GM13976 (cell line): ENCODE measurements at places on chromosomes 3 and 15.

- DNase-seq = no peak
Measured at GRCh38 chr15:76945494-76946093, 14.0 kb downstream of the RCN2 start.

DNA sequence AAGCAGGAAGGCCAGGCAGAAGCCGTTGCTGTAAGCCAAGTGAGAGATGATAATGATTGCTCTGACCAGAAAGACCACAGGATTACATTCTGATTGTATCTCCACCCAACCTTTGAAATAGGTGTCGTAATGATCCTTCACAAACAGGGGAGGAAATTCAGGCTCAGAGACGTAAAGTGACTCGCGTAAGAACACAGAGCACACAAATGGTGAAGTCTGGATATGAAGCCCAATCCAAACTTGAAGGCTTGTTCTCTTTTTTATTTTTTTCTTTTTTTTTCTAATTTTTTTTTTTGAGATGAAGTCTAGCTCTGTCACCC lies 25.3 kb upstream of the PIAS1 start:
- no peak for DNase-seq

- DNase-seq = peak; percentile 36
Measured at GRCh38 chr15:77181305-77182074, 110.6 kb upstream of the TSPAN3 start.

DNA sequence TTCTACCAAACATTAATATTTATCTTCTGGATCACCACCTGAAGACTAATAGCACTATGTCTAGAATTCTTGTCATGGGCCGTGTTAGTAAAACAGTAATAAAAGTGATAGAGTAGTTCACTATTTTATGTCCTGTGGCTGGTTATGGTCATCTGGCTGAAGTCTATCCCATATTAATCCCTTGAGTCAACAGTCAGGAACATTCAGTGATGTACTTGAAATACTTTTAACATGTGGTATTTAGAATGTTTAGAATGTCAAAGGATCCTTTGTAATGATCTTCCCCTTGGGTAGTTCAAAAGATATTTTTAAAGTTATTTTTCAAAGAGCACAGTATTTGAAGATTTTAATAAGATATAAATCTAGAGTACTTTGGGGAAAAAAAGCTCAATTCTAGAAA lies 117.0 kb downstream of the MBNL1 start:
- DNase-seq = no peak

DNA sequence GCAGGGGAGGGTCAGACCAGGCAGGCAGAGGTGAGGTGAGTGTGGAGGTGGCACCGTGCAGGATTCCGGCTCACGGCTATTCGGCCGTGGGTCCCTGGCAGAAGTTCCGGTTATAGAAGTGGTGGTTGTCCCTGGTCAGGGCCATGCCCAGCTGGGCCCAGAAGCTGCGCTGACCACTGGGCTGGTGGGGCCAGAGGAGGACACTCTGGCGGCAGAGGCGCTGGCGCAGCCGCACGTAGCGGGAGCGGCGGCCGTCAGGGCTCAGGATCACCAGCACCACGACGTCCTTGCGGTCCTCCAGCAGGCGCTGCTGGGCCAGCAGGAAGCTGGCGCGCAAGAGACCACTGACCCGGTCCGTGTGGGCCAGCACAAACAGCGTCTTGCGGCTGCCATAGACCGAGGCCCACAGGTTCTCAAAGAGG lies 4.3 kb downstream of the TLR9 start:
- DNase-seq = no peak

- no peak for DNase-seq
Measured at GRCh38 chr3:171774521-171774920, 35.8 kb downstream of the PLD1 start.

- no peak for DNase-seq
Measured at GRCh38 chr3:189833996-189834395, 202.8 kb downstream of the TP63 start.

GRCh38 chr3:136811701-136812100 lies 7.2 kb upstream of the SLC35G2 start:
- no peak for DNase-seq

DNA sequence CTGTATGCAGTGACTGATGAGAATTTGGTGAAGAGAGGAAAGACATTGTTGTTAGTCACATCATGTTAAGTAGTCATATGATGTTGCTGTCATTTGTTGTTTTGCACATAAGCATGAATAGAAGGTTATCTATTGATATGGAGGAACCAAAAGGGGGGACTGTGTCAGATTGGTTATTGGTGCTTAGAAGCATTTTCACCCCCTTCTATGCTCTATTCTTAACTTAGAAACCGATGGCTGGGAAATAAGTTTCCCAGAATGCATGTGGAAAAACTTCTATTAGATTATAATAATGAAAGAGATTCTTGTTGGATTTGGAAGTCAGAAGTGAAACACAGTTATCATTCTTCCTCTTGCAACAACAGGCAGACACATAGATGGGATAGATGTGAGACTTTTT lies 33.2 kb upstream of the CADM2 start:
- DNase-seq = no peak

GRCh38 chr3:54079730-54080325 lies 42.5 kb upstream of the CACNA2D3 start:
- no peak for DNase-seq

DNA sequence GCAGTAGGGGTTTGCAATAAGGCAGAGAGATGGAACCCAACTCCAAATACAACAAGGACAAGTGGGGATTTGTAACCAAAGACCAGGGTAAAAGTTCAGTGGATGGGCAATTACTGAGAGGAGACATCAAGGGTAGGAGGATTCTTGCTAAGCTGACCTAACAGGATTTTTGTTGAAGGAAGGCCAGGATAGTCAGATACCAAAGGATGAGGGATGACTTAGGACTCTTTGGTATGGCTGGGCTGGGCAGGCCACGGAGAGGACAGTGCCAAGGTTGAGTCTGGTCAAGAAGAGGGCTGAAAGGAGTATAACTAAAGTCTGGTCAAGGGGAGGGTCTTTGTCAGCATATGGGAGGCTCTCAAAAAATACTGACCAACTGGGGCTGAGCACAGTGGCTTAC lies 85.3 kb upstream of the UBE2E2 start:
- DNase-seq = no peak

DNA sequence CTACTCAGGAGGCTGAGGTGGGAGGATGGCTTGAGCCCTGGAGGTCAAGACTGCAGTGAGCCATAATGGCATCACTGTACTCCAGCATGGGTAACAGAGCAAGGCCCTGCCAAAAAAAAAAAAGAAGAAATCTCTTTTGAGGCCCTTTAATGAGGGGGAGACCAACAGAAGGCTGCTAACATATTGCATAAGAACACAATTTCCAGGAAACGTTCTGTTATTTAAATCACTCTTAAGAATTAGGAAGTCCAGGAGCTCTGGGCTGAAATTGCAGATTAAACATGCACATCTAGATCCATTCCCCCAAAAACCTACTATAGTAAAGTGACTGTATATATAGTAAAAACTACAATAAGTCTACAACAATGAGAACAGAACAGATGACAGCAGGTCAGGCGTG lies 16.1 kb upstream of the BLM start:
- no peak for DNase-seq

- DNase-seq = no peak
Measured at GRCh38 chr3:175980486-175981090, 1121.5 kb downstream of the NAALADL2 start.

GRCh38 chr3:18010001-18010400 lies 267.6 kb upstream of the TBC1D5 start:
- no peak for DNase-seq

GRCh38 chr3:67109651-67110204 lies 111.6 kb downstream of the KBTBD8 start:
- DNase-seq = no peak

GRCh38 chr3:40516201-40516600 lies 8.6 kb upstream of the ZNF621 start:
- no peak for DNase-seq

DNA sequence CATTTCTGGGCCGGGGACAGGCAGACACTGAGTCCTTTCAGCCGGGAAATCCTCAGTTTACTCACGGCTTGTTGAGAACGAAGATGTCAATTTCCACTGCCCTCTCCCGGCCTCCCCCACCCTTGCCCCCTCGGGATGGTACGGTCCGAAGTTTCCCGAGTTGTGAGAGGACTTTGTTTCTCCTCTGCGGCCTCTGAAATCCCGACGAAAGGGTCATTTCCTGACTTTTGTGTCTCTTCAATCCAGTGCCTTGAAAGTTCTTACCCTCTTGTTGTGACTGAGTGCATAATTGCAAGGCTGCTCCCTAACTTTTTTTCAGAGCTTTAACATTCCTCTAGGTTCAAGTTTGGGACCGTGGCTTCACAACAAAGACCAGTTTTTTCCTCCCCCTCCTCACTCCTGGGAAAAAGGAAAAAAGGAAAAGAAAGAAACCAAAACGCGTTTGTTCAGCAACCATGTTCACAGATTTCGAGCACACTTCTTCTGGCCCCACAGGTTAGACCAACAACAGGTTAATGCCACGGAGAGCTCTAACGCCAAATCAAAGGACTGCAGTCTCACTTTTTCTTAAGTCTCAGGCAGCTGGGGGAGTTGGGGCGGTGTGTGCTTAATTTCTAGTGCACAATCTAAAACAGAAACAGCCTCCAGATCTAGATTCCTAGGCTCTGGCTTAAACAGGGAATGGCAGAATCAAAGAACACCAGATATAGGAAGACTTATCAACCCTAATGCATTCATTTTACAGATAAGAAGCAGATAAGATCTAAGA lies 138.9 kb downstream of the TMCO5A start:
- DNase-seq = no peak

DNA sequence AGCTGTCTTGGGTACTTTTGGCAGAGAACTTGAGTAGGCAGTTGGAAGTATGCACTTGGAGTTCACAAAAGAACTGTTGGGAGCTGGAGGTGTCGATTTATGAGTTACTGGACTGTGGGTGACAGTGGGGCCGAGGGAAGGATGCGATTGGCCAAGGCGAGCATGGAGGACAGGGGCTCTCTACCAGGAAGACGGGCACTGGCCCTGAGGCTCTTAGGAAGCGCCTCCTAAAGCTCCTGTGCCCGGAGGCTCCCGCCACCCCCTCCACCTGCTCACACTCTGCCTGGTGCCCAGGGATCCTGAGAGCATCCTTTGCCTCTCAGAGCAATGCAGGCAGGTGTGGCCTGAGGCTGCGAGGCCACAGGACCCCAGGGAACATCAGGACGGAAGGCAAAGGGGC lies 69.0 kb downstream of the CRTC3 start:
- DNase-seq = no peak

GRCh38 chr15:44710236-44711095 lies 657 bp downstream of the PATL2 start:
- no peak for DNase-seq

GRCh38 chr3:197298945-197299854 lies 788 bp upstream of the DLG1 start:
- peak; percentile 61 for DNase-seq

DNA sequence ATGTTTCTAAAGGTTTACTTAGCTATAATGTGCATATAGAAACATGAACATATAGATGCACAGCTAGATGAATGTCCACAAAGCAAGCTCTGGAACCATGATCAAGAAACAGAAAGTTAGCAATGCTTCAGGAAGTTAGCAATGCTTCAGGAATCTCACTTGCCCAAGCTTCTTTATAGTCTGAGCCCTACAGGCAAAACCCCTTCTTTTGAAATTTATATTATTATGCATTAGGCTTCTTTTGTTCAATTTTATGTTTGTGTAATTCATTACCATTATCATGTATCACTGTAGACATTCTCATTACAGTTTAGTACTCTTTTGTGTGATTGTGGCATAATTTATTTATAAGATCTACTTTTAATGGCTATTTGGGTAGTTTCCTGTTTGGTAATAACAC lies 286.4 kb upstream of the BCHE start:
- no peak for DNase-seq

GRCh38 chr3:56918111-56918568 lies 116.4 kb upstream of the ARHGEF3 start:
- peak; percentile 53 for DNase-seq

DNA sequence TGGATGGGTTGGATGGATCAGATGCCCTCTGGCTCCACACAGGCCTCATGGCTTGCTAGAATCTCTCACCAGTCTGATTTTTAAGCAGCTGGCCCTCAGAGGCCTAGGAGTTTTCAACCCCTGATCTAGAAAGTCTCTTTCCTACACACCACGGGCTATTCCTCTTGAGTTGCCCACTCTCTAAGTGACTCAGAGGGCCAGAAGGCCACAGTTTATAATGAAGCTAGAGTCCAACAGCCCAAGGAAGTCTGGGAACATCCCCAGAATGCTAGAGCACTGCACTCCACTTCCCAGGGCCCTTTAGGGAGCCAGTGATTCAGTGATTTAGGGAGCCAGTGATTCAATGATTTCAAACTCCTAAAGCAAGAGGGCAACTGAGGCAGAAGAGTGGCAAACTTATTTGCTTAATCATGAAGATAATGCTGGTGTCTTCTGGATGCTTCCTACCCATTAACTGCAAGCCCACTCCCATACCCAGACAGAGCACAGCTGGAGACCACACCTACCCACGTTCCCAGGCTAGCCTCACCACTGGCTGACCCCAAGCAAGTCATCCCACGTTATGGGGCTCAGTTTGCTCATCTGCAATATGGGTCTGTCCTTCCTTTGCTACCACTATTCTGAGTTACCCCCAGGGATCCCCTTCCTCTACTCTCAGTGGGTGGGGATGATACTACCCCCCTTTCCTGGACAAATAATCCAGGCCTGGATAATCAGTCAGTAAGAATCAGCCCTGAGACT lies 36.7 kb downstream of the ABTB1 start:
- no peak for DNase-seq

- DNase-seq = no peak
Measured at GRCh38 chr3:171358181-171358880, 101.9 kb downstream of the TNIK start.

DNA sequence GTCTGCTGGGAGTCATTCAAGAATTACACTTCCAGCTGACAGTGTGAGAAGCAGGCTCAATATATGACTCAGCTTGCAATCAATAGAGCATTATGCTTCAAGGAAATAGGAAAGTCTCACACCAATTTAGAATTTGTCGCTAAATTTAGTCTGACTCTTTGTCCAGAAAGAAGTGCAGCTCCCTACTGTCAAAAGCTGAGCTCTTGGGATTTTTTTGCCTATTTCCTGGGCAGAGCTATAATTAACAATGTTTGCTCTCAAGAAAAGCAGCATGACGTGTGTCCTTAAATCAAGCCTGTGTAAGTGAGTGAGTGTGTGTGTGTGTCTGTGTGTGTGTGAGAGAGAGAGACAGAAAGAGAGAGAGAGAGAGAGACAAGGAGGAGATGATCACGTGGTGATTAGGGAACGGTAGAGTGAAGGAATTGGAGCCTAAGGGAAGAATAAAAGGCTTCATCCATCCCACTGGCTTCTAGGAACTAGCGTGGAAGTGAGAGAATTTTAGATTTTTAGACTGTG lies 16.4 kb upstream of the SLC35G2 start:
- DNase-seq = no peak

DNA sequence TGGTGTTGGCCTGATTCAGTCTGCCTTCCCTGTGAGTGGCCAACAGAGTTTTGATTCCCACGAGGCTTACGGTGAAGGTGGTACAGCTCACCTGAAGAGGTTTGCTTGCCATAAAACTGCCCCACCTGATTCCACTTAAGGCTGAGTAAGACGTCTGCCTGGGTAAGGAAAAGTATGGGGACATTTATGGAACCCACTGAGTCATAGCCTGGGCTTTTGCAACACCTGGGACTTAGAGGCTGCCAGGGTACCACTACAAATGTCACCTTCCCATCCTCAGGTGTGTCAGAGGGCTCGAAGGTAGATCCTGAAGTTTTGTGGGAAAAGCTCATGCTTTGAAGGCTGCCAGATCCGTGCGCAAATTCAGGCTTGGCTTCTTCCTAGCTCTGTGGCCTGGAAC lies 56.9 kb upstream of the SLCO2A1 start:
- DNase-seq = no peak

- DNase-seq = no peak
Measured at GRCh38 chr15:79644091-79644490, 212.0 kb downstream of the MINAR1 start.

GRCh38 chr15:70535071-70535954 lies 228.0 kb downstream of the UACA start:
- DNase-seq = peak; percentile 44
